ENCODE measurements at places on chromosomes 4 and X.

GRCh38 chr4:73299548-73300280, 41.1 kb upstream of the ANKRD17 start:
- no peak for DNase-seq

DNA sequence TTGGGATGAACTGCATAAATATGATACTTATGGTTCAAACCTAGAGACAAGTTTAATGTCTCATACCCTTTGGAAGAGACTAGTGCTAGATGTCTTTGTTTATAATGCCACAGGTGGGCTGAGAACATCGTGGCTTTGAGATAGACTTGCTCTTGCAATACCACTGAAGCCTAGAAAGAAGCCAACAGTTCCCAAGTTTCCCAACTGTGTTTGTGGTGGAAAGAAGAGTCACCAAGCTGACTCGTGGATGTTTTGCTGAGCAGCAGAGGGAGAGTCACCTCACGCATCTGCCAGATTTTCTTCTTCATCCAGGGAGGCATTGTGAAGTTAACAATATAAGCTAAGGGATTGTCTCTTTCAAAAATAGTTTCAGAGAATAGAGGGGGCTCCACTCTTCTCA, 1076.2 kb downstream of the C4orf33 start:
- DNase-seq: no peak

DNA sequence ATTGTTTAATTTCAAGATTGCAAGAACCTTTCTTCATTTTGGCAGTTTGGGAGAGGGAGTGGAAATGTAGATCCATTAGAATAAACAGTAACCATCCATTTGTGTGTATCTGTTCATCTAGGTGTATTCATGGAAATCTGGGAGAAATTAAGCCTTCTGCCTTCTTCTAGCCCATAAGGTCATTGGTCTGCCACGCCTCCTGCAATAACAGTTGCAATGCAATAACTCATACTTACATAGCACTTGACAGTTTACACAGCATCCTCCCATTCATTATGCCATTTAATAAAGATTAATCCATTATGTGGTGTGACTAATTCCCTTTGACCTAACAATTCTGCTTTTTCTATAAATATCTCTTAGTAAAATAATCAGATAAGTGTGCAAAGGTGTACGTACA, 42.6 kb downstream of the SHROOM4 start:
- DNase-seq: no peak

- DNase-seq: no peak
These were observed 1018.4 kb upstream of the INTU start for GRCh38 chr4:126614356-126614855.
